ENCODE measurements at places on chromosomes 1 and 21.
A peak's percentile ranks its signal among the peaks of the same experiment; 100 is the strongest.

GRCh38 chr1:147246910-147247655 is 4.6 kb downstream of the CHD1L start:
- peak; percentile 18 for DNase-seq

GRCh38 chr1:162279136-162279498 is 97.5 kb downstream of the SPATA46 start:
- DNase-seq = no peak

- no peak for DNase-seq
Measured at GRCh38 chr1:242178924-242179708, 180.2 kb upstream of the MAP1LC3C start.

- no peak for DNase-seq
Measured at GRCh38 chr1:202794051-202794740, 14.0 kb downstream of the KDM5B start.

DNA sequence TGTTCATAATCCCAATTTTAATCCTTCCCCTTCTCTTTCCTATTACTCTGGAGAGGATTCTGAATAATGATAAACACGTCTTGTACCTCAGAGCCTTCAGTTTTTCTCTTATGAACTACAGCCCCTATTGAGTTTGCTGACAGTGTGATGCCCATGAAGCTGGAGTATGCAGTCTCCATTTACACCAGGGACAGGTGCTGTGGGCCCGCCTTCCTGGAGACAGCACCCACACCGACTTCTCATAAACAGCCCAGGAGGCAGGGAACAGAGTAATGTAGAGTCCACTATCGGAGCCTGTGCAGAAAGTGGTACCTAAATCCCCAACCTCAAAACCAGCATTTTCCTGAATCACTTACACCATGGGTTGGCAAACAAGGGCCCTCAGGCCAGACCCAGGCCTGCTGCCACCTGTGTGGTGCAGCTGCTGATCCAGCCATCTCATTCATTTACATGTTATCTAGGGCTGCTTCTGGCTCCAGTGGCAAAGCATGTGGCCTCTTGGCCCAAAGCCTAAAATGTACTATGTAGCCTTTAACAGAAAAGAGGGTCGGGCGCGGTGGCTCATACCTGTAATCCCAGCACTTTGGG is 95.1 kb upstream of the KRTAP19-8 start:
- no peak for DNase-seq

DNA sequence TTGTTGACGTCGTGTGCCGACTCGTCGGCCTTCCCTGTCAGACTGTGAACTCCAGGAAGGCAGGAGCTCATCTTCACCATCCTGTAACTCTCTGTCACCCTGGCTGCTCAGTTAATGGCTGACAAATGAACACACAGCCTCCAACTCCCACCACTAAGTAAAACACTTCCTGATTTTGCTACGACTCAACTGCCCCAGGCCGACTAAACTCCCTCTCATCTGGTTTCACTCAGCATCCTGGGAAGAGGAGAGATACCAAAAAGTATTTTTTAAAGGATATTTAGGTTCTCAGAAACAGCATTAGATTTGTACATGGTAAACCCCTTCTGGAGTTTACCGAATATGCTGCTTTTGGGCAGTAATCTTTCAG is 18.2 kb upstream of the LHX4 start:
- no peak for DNase-seq

GRCh38 chr1:32703479-32704291 is 1.1 kb upstream of the SYNC start:
- DNase-seq = no peak

- no peak for DNase-seq
Measured at GRCh38 chr1:165487921-165488320, 43.0 kb upstream of the RXRG start.
